ENCODE measurements at places on chromosomes 11 and 22. TPM values are rescaled to one million over a fixed set of nuclear protein-coding genes. Genes with fewer than 3 reads are reported as not detected.
A peak's percentile ranks its signal among the peaks of the same experiment; 100 is the strongest.

GRCh38 chr11:117457835-117458234 lies 130.2 kb downstream of the CEP164 start:
- no peaks in the 10 kb centered on the region for H3K36me3 ChIP-seq
- no peak overlapping the region for H3K27ac ChIP-seq
- no peak for DNase-seq
- no peak overlapping the region for H3K4me3 ChIP-seq
- H3K4me1 ChIP-seq, result no peaks in the 10 kb centered on the region

DNA sequence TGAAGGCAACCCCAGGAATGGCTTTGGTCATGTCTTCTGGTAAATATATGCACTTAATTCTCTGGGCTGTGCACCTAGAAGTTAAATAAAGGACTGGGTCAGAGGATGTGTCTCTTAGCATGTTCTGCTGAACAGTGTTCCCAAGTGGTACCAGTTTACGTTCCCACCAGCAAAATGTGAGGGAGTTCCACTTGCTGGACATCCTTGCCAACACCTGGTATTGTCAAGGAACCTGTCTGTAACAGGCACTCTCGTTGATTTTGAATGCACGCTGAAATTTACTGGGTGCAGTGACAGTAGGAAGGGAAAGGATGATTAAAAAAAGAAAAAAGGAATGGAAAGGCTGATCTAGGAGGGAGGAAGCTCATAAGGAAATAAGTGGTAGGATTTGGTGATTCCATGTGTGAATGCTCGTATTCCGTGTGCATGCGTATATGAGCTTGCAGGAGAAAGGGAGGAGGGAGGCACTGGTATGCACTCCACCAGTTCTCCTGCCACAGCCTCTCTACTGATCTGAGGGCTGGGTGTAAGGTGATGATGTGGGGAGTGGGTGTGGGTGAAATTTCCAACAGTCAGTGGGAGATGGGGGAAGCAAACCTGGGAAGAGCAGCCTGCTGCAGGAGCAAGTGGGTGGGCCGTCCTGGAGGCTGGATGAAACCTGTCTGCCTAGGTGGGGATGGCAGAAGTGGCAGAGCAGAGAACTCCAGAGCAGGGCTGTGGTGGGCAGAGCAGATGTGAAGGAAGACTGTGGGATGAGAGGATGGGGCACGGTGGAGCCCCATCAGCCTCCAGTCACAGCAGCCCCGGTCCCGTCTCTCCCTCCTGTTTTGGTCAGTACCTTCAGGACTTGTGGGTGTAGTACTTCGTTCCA lies 15.0 kb downstream of the MED15 start:
- DNase-seq, result no peak
- peak overlapping the region; percentile 33 for H3K4me3 ChIP-seq
- peaks cover 31% of the 10 kb centered on the region for H3K36me3 ChIP-seq

DNA sequence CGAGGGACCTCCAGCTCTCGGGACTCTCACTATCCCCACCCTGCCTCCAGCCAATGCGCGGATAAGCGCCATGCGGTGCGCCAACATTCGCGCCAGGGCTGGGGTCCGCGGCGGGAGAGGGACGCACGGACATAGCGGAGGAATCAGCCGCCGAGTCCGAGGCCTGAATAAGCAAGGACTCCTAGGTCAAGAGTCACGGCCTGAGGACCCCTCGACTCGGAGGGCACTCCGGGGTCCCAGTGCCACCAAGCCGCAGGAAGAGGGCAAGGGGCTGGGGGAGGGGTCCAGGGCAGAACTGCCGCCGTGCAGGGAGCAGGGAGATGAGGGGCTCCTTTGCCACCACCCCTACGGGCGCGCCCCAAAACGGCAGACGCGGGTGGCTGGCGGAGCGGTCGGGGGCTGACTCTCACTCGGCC lies 552 bp downstream of the DSCAML1 start:
- peaks cover 18% of the 10 kb centered on the region for H3K27me3 ChIP-seq
- no peaks in the 10 kb centered on the region for H3K36me3 ChIP-seq
- H3K4me1 ChIP-seq, result peaks cover 3% of the 10 kb centered on the region
- DNase-seq, result no peak
- H3K27ac ChIP-seq, result no peak overlapping the region

DNA sequence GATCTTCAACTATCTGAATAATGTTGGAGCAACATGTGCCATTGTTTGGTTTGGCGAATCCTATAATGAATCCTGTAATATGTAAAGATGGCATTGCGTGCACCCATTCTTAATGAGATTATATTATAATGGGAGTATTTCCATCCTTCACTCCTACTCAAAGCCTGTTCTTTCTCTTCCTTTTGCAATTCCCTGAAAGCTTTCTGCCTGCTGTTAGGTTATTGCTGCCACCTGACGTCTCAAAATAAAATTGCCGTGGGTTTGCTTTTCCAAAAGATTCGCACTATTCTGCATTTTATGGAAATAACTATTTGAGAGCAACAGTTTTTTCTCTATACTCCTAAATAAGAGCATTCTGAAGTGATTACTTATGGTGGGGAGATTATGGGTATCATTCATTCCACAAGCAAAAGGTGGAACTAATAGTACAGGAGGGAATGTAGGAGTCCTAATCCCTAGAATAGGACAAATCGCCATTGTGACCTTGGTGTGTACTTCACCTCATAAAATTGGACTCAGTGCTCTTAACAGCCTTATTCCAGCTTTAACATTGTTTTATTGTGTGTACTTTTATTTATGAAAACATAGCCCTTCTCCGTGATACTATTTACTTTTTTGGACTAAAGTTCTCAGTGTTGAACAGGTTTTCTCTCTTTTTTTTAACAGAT lies 69.6 kb upstream of the ALKBH3 start:
- DNase-seq, result no peak
- H3K4me1 ChIP-seq, result no peaks in the 10 kb centered on the region
- peaks cover 3% of the 10 kb centered on the region for H3K36me3 ChIP-seq

DNA sequence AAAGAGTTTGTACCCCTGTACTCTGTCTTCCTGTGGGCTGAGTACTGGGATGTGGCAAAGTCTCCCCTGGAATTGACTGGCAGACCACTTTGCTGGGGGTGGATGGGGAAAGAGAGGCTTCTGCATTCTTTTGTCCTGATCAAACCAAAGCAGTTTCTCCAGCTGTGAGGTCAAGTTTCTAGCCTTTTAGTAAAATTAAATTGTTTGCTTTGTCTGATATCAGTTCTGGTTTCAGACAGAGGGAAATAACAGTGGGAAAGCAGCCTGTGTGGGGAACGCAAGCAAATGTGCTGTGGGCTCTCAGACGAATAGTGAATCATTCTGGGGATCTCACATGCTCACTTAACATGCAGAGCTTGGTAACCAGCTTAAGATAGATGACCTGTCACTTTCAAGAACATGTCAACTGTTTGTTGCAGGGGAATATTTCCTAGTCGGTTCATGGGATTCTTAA lies 151.6 kb downstream of the FAT3 start:
- no peaks in the 10 kb centered on the region for H3K36me3 ChIP-seq
- peaks cover 5% of the 10 kb centered on the region for H3K4me1 ChIP-seq
- DNase-seq, result no peak
- no peaks in the 10 kb centered on the region for H3K27me3 ChIP-seq
- H3K27ac ChIP-seq, result no peak overlapping the region
- H3K4me3 ChIP-seq, result no peak overlapping the region

C22orf15 gene
- total RNA-seq, result 2.0 TPM
